ENCODE measurements at places on chromosomes 5 and 9. TPM values are rescaled to one million over a fixed set of nuclear protein-coding genes. Genes with fewer than 3 reads are reported as not detected.

- no peak for DNase-seq
These were observed 204.8 kb downstream of the DCP2 start for GRCh38 chr5:113181409-113181808.

Gene STPG3
- total RNA-seq = 0.48 TPM

Gene SEC24A
- total RNA-seq = 33.9 TPM

Gene FCN2
- not detected for total RNA-seq

- DNase-seq = peak; percentile 68
These were observed at the start of gene CDC20B for GRCh38 chr5:55172937-55173686. TSS of gene CDC20B (minus strand) at chr5:55173177. CDS start at chr5:55173000, 177 bp downstream.

Data from activated T-helper 2 cell treated with anti-CD3 and anti-CD28 coated beads, Interferon-gamma antibody, Interleukin-2, Interleukin-4, amounts not matched to agents 10 μg/mL and 5 μg/mL and 100 μg/mL, durations not matched to agents 14 hours and 24 hours and 36 hours (primary cell).